Activated T-helper 1 cell treated with anti-CD3 and anti-CD28 coated beads, Interleukin-2, amount 50 U/mL, for 16 hours (primary cell): ENCODE measurements at places on chromosomes 1 and 21.

DNA sequence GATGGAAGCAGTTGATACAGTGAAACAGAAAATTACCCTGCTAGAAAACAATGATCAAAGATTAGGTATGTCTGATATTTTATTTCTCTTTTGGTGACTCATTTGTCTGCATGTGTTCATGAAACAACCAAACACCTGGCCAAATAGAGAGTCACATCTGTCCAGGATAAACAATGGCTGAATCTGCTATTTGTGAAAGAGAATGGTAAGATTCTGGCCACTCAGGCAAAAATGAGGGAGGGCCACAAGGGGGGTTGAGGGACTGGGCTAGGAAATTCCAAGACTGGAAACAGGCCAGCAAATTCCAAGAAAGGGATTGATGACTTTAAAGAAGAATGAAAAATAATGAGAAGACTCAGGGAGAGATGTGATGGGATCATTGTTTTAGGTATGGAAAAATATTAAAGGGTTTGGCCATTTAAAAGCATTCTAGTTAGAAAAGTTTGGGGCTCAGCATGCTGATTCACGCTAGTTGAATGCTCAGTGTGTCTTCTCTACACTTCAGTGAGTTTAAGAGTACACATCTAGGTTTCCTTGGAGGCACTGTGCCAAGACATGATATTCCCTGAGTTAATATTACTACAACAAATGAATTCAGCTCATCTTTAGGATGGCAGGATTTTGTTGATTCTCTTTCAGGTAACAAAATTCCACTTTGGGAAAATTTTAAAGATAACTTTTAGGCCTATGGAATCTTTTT lies 44.9 kb downstream of the TRAF5 start:
- no peak for DNase-seq

GRCh38 chr21:21955204-21955603 lies 957.0 kb downstream of the NCAM2 start:
- DNase-seq: no peak

GRCh38 chr21:14526199-14526598 lies 19.9 kb downstream of the SAMSN1 start:
- no peak for DNase-seq

- DNase-seq: no peak
Observed at GRCh38 chr1:58283388-58284224, 262.9 kb downstream of the OMA1 start.

GRCh38 chr1:150477733-150478132 lies 9.5 kb upstream of the TARS2 start:
- no peak for DNase-seq

DNA sequence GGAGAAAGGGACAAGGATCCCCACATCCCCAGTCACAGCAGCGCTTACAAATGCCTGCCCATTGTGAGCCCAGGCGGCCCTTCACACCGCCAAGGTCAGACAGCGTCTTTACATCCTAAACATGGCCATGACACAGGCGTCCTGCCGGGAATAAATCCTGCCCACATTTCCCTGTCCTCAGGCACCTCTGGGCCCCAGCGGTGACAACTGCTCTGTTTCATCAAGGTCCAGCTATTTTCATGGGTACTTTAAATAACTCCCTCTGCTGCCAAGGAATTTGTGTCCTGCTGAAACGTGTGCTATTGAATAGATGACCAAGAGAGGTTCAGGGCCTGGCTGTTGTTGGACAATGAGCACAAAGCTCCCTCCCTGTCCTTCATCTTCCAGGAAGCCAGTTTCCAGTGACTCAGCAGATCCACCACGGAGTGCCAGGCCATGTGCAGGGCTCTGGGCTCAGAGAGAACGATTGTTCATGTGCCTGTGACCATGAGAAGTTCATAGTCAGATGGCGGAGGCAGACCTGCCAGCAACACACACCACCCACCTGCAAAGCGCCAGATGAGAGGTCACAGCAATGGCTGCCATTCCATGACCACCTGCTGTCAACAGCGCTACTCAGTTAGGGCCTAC lies 195.8 kb downstream of the MATN1 start:
- no peak for DNase-seq

GRCh38 chr1:33319186-33319948 lies 1.5 kb downstream of the A3GALT2 start:
- no peak for DNase-seq

- no peak for DNase-seq
Observed at GRCh38 chr1:25682059-25682601, 65.5 kb downstream of the MAN1C1 start.

GRCh38 chr1:109882288-109883245 lies 28.1 kb upstream of the CSF1 start:
- DNase-seq: no peak

- no peak for DNase-seq
Observed at GRCh38 chr1:115761601-115762302, 6.8 kb downstream of the CASQ2 start.

DNA sequence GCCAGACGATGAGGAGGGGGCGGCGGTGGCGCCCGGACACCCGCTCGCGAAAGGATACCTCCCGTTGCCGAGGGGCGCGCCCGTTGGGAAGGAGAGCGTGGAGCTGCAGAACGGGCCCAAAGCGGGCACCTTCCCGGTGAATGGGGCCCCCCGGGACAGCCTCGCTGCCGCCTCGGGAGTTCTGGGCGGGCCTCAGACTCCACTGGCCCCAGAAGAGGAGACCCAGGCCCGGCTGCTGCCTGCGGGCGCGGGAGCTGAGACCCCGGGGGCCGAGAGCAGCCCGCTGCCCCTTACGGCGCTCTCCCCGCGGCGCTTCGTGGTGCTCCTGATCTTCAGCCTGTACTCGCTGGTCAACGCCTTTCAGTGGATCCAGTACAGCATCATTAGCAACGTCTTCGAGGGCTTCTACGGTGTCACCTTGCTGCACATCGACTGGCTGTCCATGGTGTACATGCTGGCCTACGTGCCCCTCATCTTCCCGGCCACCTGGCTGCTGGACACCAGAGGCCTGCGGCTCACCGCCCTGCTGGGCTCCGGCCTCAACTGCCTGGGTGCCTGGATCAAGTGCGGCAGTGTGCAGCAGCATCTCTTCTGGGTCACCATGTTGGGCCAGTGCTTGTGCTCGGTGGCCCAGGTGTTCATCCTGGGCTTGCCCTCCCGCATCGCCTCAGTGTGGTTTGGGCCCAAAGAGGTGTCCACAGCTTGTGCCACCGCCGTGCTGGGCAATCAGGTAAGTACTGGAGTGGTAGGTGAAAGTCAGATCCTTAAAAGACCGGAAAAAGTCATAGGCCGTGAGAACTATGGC lies 588 bp downstream of the FLVCR1 start:
- no peak for DNase-seq

GRCh38 chr1:89755591-89755990 lies 65.2 kb upstream of the LRRC8D start:
- DNase-seq: no peak

GRCh38 chr1:180112984-180113647 lies 41.6 kb upstream of the QSOX1 start:
- DNase-seq: no peak

DNA sequence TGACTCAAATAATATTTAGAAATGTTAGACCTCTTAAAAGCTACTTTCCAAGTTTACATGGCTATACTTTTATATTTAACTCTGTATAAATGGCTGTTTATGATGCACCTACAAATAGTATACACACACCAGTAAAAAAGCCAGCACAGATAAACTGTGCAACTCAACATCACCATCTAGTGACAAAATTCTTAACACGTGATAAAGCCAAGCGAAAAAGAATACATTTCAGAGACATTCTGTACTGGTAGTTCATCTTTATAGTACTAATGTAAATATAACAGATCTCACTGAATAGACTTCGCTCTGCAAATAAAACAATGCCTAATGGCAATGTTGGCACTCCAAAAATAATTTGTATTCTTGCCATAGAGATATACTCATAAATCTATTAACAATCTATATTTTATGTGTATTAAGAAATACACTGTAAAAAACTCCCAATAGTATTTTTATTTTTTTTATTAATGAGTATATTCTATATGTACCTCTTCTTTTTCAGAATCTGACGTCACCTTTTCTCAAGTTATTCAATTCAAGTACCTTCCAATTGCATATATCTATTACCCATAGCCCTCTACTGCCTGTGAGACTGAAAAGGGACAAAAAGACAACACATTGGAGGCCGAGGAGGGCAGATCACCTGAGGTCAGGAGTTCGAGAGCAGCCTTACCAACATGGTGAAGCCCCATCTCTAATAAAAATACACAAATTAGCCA lies 100.2 kb downstream of the DPYD start:
- no peak for DNase-seq

- DNase-seq: no peak
Observed at GRCh38 chr1:181587870-181588438, 104.6 kb downstream of the CACNA1E start.

- no peak for DNase-seq
Observed at GRCh38 chr1:159851407-159851806, 11.1 kb downstream of the VSIG8 start.

GRCh38 chr1:111826278-111826677 lies 70.6 kb downstream of the DDX20 start:
- DNase-seq: no peak

GRCh38 chr1:8763888-8764287 lies 53.6 kb downstream of the RERE start:
- DNase-seq: no peak
